HAP-1 (cell line): ENCODE measurements at places on chromosomes 3 and 15.

DNA sequence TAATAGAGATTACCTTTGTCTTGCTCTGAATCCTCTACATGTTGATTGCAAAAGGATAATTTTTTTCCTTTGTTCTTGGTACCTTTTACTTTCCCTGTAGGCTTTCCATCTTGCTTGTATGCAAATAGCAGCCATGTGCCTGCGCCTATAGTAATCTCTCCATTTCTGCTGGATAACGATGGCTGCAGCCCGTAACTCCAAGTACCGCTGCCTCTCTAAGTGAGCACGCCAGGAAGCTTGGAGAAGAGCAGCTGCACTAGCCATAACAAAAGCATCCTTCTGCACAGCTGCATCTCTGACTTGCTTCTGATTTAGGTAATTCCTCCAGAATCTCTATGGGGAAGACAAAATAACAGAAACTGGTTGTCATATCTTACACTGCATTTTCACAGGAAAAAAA lies 89.3 kb downstream of the NR2E3 start:
- no peak for DNase-seq

DNA sequence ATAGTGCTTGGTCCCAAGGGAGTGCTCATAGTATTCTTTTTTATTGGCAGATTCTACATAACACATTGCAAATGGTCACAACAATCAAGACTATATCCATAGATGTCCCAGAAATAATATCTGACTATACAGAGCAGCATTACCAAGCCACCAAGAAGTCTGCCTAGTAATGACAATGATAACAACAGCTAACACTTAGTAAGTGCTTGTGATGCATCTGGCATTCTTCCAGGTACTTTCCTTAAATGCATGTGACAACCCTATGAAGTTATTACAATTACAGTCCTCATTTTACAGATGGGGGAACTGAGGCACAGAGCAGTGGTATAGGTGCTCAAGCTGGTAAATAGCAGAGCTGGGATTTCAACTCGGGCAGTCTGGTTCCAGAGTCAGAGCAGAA lies 49.6 kb upstream of the ICE2 start:
- no peak for DNase-seq

GRCh38 chr3:110070161-110070916 lies 733.0 kb upstream of the DPPA4 start:
- no peak for DNase-seq

GRCh38 chr15:62807539-62808130 lies 234.9 kb upstream of the TPM1 start:
- DNase-seq, result no peak

GRCh38 chr15:80404057-80404760 lies at the start of gene ARNT2:
Gene ARNT2 (plus strand): TSS chr15:80404382. CDS start chr15:80404516, 134 bp downstream.
- DNase-seq, result peak; percentile 69

GRCh38 chr3:88369337-88369736 lies 219.6 kb downstream of the C3orf38 start:
- DNase-seq, result no peak

DNA sequence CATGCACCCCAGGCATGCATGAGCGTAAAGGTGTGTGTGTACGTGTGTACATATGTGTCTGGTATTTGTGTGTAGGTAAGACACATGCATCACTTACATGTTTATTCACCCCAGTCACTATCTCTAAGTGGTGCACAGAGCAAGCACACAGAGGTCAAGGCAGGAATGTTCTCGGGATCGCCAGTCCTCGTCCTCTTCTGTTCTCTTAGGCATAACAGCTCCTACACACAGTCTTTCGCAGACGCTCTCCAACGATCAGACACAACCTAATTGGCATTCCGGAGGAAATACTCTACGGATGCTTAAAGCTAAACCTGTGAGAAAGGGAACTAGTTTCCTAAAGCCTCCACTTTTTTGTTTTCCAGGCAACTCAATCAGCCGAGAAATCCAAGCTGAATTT lies 95.9 kb downstream of the ADAMTS17 start:
- no peak for DNase-seq

- no peak for DNase-seq
Observed at GRCh38 chr15:45588219-45588875, 1.2 kb downstream of the BLOC1S6 start.

DNA sequence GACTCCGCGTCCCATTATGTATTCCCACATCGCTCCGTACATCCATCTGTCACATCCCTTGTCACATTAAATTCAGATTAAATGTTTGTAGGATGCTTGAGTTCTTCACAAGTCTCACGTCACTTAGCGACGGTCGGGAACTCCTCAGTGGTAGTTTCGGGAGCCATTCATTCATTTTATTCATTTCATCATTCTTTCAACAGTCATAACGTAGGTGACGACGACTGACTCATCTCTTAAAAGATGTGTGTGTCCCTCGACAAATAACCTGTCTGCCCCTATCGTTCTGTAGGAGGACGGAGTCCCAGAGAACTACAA lies 272 bp upstream of the SRPRB start:
- no peak for DNase-seq

- DNase-seq, result no peak
Observed at GRCh38 chr15:31049111-31049510, 52.4 kb downstream of the TRPM1 start.

- DNase-seq, result no peak
Observed at GRCh38 chr3:188974856-188975599, 196.7 kb upstream of the TPRG1 start.

DNA sequence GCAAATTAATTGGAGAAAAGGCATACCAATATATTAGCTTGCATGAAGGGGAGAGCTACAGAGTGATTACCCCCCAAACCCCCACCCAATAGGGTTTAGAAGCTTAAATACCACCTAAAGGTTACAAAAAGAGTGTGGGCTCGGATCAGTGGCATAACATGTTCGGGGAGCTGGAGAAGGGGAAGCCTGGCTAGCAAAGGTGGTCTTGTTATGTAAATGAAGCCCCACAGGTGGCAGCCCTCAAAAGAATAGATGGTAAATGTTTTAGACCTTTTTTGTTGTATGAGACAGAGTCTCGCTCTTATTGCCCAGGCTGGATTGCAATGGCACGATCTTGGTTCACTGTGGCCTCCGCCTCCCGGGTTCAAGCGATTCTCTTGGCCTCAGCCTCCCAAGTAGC lies 10.9 kb upstream of the PXK start:
- no peak for DNase-seq

- peak; percentile 93 for DNase-seq
Observed at GRCh38 chr3:165796701-165797100, 40.5 kb downstream of the BCHE start.

GRCh38 chr15:90376789-90377188 lies 11.3 kb upstream of the IQGAP1 start:
- DNase-seq, result no peak

DNA sequence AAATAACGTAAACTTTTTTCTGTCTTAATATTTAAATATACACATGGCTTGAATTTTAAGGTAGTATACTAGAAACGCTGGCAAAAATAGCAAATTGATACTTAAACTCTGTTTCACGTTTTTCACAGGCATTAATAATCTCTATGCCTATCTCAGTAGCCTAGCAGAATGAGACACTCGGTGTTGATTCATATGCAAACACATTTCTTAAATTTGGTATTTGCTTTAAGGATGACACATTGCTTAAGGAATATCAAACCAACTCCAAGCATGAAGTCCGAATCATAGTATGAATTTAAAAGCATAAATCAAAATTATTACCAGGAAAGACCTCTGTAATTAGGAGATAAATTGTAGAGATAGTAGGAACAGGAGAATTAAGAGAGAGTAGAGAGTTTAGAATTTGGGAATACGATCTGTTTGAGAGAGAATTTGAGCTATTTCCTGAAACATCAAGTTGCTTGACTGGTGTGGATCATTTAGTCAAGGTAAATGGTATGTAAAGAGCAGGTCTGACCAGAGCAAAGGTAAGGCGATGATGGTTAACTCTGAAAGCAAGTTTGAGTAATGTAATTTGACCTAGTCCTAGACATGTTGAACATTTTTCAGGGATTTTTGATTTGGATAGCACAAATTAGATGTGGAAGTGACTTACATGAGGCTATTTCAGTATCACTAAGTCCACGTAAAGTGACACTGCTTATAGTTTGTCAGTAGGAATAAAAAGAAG lies 236.1 kb downstream of the ROBO1 start:
- DNase-seq, result no peak

- no peak for DNase-seq
Observed at GRCh38 chr3:25235031-25235430, 193.0 kb upstream of the RARB start.

GRCh38 chr3:23183731-23184130 lies 19.4 kb upstream of the UBE2E2 start:
- peak; percentile 70 for DNase-seq

DNA sequence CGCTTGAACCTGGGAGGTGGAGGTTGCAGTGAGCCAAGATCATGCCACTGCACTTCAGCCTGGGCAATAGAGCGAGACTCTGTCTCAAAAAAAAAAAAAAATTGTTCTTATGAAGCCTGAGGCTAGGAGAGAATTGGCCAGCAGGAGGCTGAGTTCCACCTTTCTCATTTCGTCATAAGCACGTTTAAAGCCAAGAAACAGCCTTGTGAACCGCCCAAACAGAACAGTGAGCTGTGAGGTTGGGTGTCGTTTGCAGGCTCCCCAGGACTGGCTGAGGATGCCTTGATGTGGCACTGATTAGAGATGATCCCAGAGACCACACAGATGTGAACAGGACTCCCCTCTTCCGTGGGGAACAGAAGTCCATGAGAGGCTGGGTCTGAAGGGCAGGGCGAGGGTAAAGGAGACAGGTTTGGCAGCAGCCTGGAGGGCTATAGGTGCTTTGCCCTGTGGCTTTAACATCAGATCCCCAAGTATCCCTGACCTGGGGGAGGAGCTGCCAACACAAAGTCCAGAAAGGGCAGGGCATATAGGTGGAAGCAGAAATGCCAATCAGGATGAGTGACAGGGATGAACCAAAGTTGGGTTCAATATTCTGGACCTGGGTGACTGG lies 52.9 kb downstream of the CLEC3B start:
- no peak for DNase-seq

DNA sequence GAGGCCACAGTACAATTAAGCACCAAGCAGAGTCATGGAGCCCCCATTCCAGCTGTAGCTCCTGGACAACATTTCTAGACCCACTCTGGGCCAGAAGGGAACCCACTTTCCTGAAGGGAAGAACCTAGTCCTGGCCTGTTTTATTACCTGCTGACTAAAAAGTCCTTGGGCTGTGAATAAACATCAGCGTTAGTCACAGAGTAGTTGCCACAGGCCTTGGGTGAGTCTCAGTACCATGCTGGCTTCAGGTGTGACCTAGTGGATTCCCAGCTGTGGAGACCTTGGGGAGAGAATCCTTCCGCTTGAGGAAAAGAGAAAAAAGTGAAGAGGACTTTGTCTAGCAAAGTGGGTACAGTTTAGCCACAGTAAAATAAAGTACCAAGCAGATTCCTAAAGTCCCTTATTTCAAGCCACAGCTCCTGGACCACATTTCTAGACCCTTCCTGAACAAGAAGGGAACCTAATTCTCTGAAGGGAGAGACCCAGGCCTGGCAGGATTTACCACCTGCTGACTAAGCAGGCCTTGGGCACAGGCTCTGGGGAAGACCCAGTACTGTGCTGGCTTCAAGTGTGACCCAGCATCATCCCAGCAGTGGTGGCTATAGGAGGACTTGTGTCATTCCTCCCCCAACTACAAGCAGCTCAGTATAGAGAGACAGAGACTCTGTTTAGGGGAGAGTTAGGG lies 118.3 kb upstream of the KCNH8 start:
- DNase-seq, result no peak

GRCh38 chr3:194130807-194131589 lies 5.0 kb upstream of the HES1 start:
- DNase-seq, result no peak

- DNase-seq, result no peak
Observed at GRCh38 chr3:63092515-63092914, 185.6 kb upstream of the SYNPR start.

GRCh38 chr3:132317229-132317948 lies at the start of gene ACP3:
Gene ACP3 (plus strand): TSS chr3:132317407. CDS start chr3:132317457, 50 bp downstream.
- no peak for DNase-seq

DNA sequence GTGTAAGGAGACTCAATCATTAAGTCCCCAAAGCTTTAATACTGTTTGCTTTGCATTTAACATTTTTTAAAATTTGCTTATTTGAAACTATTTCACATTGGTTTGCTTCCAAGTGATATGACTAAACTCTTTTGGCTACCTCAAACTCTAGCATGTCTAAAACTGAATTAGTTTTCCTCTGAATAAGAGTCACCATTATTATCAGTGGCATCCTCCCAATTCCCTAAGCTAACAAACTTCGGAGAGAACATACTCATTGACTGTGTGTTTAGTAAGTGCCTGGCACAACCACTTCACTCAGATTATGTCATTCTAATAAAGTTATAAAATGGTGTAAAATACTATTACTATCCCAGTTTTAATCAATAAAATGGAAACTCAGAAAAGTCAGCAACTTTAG lies 21.9 kb downstream of the ATOSA start:
- no peak for DNase-seq

DNA sequence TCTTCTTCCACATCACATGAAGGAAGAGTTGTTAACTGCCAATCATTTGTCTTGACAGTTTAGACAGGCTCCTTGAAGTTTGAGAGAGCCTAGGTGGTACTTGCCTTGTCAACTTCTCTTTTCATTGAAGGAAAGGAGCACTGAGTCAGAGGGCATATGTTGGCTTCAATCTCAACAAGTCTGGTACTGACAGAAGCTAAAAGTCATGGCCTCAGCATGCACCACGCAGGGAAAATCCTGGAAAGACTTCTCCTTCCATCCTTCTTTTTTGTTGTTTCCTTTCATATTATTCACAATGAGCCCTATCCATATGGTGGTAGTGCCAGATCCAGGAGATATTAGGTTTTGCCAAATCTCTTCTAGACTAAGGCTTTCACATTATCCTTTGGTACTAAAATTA lies 1272.5 kb downstream of the ROBO1 start:
- no peak for DNase-seq

DNA sequence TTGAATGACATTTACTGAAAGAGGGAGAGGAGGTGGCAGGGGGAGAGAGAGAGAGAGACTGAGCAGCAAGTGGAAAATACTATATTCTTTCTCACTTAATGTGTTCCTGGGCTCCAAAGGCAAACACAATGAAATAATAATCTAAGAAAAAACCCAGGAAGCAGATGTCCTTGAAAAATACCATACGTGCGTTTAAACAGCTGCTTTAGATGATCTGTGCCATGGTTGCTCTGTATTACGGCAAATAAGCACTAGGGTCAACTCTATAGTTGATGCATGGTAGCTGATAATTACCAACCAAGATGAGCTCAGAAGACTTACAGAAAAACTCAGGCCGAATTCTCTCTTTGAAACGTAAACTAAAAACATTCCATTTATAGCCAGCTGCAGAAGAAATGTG lies 410.3 kb upstream of the TBL1XR1 start:
- DNase-seq, result no peak

DNA sequence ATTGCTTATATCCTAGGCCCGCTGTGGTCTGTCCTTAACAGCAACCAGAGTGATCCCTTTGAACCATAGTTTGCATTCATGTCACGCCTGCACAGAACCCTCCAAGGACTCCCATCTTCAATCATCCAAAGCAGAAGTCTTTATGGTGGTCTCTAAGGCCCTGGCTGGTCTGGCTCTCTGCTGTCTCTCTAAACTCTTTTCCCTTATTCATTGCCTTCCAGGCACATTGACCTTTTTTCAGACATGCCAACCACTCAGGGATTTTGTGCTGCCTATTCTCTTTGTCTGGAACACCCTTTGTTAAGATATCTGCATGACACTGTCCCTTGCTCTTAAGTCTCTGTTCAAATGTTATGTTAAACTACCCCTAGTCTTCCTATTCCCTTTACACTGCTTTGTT lies 21.9 kb upstream of the ZBTB47 start:
- peak; percentile 100 for DNase-seq

- no peak for DNase-seq
Observed at GRCh38 chr15:89781891-89782618, 5.9 kb downstream of the MESP2 start.

GRCh38 chr3:15707779-15708178 lies 90.0 kb downstream of the ANKRD28 start:
- DNase-seq, result no peak
